AG09319 (cell line): ENCODE measurements at places on chromosomes 7 and 10.

DNA sequence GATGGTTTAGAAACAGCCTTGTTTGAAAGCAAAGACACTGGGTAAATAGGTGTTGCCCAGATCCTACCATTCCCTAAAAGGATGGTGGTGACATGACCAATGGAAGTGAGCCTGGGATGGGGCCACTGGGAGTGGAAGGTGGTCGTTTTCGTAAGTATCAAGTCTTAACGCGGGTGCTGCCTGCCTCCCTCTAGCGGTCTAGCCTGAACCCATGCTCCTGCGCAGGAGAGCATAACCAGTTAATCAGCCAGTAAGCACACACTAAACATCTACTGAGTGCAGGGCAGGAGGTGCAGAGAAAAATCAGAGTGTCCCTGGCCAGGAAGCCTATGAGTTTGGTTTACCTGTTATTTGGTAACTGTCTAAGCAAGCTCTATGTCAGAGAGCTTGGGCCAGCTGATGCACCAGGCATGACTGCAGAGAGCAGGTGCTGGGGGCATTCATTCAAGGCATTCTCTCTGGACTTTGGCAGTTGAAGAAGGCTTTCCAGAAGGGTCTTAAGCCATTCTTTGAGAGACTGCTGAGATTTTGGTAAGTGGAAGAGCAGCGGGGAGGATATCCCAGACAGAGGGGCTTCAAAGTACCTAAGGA, 930 bp downstream of the GARIN1A start:
- DNase-seq, result no peak

GRCh38 chr10:10600004-10600403, 417.7 kb upstream of the CELF2 start:
- DNase-seq, result no peak

GRCh38 chr10:98376485-98376884, 38.5 kb downstream of the PYROXD2 start:
- DNase-seq, result peak; percentile 16

GRCh38 chr10:118370499-118370898, 28.4 kb upstream of the FAM204A start:
- no peak for DNase-seq
